AG08395 (cell line): ENCODE measurements at places on chromosomes 12 and 14.
A peak's percentile ranks its signal among the peaks of the same experiment; 100 is the strongest.

- DNase-seq: no peak
Measured at GRCh38 chr14:24261969-24262327, 1.0 kb downstream of the TGM1 start.

DNA sequence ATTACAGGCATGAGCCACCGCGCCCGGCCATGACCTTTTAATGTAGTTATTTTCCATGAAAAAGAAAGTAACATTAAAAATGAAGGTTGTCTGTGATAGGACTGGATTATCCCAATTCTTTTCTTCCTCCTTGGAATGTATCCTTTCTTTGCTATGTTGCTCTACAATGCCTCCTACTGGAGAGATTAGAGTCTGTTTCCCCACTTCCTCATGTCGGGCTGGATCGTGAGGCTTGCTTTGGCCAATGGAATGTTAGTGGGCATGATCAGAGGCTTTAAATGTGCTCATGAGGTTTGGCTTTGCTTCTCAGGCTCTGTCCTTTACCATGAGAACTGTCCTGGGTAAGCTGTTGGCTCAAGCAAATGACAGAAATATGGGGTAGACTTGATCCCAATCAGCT, 34.7 kb upstream of the SOCS2 start:
- no peak for DNase-seq

DNA sequence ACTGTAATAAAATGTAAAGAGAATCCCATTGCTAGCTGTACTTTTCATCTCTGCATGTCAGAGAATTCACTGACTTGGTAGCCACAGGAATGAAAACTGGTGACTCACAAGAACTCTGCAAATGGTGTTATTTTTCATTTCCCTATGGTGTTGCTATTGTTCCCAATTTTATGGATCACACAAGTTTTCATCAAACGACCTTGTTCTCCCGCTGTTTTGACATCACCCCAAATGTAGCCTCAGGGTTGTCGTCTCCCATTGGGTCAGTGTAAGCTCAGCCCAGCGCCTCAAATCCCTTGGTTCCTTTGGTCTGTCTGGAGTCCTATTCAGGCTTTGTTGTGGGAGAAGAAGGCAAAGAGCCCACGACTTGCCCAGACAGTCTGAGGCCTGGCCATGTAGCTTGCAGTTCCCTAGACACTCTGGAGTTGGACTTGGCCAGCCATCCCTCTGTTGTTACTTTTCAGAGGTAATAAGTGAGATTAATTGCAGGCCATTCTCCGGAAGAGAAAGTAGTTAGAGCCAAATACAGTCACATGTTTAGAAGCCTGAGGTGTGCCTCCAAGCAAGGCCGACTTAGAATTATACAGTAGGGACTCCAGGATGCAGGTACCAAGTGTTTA, 159.2 kb downstream of the TGFB3 start:
- DNase-seq: peak; percentile 76

- DNase-seq: no peak
Measured at GRCh38 chr12:45131506-45131905, 80.6 kb upstream of the DBX2 start.

GRCh38 chr14:55689981-55690871, 110.2 kb downstream of the KTN1 start:
- DNase-seq: no peak

DNA sequence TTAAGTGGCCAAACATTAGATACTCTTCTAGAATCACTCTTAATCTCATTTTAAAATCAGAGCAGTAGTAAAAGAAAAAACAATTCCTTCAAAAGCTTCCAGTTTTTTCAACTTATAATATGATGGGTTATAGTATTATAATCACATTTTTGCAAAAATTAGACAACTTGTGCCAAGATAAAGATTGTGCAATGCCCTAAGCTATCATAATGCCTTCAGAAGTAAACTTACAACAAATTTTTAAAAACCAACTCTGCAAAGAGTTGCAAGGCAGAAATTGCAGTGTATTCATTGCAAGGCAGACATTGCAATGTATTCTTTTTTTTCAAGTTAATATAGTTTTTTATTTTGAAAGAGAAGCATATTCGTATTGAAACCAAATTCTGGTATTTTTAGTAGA, 47.2 kb upstream of the KITLG start:
- no peak for DNase-seq

GRCh38 chr14:96040828-96041371, 1.7 kb downstream of the C14orf132 start:
- no peak for DNase-seq

- peak; percentile 78 for DNase-seq
Measured at GRCh38 chr12:132638541-132639408, 20.2 kb downstream of the P2RX2 start.

DNA sequence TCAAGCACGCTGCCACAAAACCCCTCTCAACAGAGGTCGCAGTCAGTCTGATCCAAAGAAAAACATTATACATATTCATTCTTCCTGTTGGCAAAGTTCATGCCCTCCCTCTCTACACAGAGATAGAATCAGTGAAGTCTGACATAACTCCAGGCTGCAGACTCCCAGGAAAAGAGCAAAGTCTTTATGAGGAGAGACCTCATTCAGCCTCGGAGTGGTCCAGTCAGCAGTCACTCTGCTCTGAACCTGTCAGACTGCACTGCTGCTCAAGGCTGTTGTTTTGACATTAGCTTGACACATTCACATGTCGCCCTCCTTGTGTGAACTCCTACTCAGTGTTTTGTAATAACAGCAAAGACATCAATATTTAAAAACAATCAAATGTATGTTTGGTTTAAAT, 241.2 kb upstream of the G2E3 start:
- no peak for DNase-seq

GRCh38 chr12:3673981-3674708, 78.8 kb downstream of the CRACR2A start:
- no peak for DNase-seq

DNA sequence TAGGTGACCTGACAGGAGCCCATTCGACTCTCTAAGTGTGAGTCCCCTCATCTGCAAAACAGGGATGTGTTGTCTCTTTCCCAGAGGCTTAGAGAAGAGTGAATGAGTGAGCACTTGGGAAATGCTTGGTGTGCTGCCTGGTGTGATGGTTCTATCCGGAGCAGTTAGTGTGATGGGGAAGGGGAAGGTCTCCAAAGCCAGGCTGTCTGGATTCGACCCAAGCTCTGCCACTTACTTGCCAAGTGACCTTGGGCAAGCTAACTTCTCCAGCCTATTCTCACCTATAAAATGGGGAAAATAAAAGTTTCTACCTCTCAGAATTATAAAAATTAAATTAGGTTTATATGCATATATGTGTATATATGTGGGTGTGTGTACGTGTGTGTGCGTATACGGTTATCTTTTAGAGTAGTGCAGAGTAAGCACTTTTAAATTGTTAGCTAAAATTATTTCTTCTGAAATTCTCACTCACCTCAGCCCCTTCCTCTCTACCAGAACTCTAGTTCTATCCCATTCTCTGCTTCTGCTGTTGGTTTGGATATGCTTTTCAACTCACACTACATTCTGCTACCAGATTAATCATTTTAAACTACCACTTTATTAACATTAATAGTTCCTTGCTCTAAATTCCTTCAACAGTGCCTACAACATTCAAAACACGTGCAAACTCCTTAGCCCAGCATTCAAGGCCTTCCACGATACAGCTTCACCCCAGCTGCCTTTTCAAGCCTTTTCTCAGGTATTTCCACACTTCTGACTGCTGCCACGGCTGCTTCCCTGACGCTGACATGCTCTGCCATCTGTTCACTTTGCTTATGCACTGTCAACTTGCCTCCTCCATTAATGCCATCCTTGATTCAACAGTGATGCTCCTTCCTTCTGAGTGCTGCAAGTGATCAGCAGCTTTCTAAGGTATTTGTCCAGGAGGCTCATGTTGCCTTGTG, 55.3 kb downstream of the DICER1 start:
- no peak for DNase-seq

DNA sequence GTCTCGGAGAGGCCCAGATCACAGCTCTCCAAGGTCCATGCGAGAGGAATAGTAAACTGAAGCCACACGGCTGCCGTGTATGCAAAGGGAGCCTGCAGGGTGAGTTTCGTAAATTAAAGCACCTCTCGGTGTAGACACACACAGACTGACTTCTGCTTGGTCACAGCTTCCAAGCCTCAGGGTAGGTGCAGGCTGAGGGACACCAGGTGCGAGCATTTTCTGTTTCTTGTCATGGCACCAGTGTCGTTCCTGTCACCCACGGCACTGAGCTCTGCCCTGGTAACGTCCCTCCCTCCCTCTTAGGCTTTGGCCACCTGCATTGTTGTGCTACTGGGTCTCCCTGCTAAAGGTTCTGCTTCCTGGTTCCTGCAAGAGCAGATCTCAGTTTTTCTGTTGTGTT, 76.2 kb upstream of the DYNC1H1 start:
- no peak for DNase-seq

DNA sequence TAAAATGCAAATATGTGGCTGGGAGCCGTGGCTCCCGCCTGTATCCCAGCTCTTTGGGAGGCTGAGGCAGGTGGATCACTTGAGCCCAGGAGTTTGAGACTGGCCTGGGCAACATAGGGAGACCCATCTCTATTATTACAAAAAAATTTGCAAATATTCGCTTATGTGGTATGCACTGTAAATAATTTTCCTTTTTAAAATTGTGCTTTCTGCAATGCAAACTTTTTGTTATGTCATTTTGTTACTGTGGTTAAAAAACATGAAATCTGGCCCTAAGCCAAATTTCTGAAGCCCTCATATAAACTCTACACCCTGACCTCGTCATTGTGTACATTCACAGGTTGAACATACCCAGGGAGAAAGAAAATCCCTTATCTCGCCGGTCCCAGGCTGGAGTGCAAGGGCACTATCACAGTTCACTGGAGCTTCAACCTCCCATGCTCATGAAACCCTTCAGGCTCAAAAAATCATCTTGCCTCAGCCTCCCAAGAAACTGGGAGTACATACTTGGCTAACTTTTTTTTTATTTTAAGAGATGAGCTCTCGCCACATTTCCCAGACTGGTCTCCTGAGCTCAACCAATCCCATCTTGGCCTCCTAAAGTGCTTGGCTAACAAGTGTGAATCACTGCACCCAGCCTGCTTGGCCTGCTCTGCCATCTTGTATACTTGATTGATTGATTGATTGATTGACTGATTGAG, 24.7 kb downstream of the TRAPPC6B start:
- DNase-seq: no peak

DNA sequence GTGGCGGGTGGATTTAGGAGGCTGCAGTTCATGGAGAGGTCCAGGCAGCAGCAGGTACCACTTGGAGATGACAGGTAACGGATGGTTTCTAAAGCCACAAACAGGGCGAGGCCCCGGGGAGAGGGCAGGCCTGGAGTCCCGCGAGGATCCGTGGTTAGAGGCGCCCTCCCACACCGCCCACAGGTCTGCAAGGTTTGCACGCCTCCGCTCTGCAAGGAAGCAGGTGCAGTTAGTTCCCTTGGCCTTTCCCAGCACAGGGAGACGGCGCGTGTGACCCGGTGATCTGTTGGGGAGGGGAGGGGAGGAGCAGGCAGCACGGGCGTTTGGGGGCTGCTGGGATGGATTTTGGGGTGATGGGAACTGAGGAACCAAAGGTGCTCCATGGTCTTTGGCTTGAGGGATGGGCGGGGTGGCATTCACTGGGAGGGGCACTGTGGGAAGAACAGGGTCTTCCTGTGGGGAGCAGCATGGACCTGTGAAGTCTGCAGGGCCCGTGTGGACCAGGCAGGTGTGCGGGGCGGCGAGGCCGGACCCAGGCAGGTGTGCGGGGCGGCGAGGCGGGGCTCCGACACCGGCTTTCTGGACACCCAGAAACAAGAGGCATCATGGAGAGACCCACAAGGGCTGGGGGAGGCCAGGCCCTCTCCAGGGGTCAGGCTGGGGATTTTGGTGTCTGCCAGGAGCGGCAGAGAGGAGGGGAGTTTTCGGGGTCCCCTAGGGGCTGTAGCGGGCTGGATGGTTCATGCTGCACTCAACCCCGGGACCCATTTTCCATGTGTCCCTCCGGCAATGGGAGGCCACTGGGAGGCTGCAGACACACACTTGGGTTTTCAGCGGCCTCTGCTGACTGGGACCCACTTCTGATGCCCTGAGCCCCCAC, 29.1 kb downstream of the NOC4L start:
- no peak for DNase-seq

DNA sequence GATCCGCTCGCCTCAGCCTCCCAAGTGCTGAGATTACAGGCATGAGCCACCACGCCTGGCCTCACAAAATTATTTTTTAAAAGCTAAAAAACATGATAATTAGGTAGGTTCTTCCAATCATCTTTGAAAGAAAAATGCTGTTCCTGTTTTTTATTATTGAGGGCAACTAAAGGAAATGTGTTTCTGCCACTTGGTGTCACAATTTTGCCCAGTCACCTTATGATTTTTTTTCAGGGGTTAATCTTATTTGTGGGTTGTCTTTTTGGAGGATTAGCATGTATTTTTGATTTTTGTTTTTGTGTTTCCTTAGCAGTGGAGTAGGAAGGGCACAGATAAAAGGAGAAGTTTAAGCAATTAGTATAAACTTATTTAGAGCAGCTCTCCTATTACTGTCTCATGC, 79.8 kb downstream of the PRORP start:
- DNase-seq: no peak

DNA sequence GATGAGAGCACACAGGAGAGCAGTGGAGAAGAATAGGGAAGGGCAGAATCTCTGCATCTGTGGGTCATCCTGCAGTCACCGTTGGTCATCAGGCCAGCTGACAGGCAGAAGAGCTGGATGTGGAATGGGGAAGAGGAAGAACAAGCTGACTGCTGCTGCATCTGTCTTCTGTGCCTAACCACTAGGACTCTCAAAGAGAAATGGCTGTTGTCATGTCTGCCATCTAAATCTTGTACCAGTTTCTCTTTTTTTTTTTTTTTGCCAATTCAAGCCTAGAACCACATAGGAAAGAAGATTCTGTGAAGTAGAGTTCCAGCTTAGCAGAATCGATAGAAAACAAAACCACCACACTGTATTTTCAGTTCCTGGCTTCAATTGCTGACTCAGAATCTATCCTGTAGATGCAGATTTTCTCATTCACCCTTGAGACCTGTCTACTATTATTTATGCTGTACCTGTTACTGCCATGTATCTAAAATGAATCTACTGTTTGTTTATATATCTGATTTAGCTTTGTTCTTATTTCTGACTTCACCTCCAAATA, 421.9 kb upstream of the PRICKLE1 start:
- no peak for DNase-seq

- DNase-seq: no peak
Measured at GRCh38 chr14:34138175-34138574, 187.3 kb upstream of the EGLN3 start.

GRCh38 chr12:67425394-67425793, 156.2 kb downstream of the CAND1 start:
- DNase-seq: no peak

DNA sequence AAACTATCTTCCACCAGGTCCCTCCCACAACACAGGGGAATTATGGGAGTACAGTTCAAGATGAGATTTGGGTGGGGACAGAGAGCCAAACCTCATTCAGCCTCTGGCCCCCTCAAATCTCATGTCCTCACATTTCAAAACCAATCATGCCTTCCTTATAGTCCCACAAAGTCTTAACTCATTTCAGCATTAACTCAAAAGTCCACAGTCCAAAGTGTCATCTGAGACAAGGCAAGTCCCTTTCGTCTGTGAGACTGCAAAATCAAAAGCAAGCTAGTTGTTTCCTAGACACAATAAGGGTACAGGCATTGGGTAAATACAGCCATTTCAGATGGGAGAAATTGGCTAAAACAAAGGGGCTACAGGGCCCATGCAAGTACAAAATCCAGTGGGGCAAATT, 147.6 kb downstream of the RAD51B start:
- no peak for DNase-seq
